ENCODE measurements at places on chromosomes 5 and 9. TPM values are rescaled to one million over a fixed set of nuclear protein-coding genes. Genes with fewer than 3 reads are reported as not detected.

- no peak for DNase-seq
These were observed 97.4 kb downstream of the KCTD16 start for GRCh38 chr5:144267961-144268513.

The ZDHHC12 gene
- 29.3 TPM for total RNA-seq

DNA sequence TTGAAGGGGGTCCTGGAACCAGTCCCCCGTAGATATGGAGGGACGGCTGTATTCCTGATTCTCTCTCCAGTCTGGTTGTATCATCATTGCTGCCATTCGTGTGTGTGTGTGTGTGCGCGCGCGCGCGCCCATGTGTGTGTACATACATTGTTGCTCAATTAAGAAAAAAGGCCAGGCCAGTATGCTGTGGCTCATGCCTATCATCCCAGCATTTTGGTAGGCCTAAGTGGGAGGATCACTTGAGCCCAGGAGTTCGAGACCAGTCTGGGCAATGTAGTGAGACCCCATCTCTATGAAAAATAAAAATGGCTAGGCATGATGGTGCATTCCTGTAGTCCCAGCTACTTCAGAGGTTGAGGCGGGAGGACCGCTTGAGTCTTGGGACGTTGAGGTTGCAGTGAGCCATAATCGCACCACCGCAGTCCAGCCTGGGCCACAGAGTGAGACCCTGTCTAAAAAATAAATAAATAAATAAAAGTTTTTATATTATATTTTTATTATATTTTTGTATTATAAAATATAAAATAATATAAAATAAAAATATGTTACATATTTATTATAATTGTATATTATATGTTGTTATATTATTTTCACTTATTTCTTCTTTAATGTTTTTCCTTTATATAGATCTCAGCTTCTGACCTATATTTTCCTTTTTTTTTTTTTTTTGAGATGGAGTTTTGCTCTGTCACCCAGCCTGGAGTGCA lies 53.2 kb downstream of the SPIN1 start:
- no peak for DNase-seq

DNA sequence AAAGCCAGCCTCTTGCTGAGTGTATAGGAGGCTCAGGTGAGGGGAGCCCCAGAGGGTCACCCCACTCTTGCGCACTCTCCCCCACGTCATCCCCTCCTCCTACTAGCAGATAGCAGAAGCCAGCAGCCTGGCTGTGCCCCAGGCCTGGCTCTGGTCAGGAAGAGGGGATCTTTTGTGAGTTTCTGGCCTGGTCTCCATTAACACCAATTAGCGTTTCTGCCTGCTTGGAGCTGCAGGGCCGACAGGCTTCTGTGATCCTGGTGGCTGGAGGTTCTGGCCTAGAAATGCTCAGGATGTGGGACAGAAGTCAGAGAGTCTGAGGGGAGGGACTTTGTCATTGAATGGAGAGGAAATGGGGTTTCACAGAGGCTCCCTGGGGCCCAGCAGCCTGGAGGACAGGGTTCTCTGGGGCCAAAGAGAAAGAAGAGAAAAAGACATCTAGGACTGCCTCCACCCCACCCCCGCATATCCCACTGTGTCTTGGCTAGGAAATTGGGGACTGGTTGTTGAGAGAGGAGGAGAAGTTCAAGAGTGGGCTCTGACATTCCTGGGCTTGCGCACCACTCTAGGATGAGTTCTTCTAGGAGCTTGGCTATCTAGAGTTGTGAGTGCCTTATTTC lies 47.5 kb upstream of the ARAP3 start:
- no peak for DNase-seq

GRCh38 chr5:57503433-57503832 lies 20.8 kb upstream of the ACTBL2 start:
- DNase-seq = no peak

DNA sequence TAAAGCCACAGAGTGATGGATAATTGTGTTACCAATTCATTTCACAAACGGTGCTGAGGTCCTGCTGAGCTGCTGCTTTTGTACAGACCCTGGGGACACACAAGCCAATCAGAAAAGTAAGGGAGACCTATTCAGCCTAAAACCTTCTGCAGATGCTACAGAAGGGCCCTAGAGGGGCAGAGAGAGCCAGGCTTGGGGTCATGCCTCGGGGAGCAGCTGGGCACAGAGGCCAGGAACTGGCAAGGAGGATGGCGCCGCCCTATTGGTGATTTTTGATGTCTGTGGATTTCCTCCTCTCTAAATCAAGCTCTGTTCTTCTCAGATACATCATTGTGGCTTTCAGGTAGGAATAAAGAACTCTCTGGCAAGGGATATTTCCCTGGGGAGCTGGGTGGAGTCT lies 181.9 kb downstream of the ZNF462 start:
- peak; percentile 69 for DNase-seq

The CATSPER3 gene
- not detected for total RNA-seq

GRCh38 chr5:68375540-68375939 lies 160.0 kb downstream of the PIK3R1 start:
- DNase-seq = no peak

DNA sequence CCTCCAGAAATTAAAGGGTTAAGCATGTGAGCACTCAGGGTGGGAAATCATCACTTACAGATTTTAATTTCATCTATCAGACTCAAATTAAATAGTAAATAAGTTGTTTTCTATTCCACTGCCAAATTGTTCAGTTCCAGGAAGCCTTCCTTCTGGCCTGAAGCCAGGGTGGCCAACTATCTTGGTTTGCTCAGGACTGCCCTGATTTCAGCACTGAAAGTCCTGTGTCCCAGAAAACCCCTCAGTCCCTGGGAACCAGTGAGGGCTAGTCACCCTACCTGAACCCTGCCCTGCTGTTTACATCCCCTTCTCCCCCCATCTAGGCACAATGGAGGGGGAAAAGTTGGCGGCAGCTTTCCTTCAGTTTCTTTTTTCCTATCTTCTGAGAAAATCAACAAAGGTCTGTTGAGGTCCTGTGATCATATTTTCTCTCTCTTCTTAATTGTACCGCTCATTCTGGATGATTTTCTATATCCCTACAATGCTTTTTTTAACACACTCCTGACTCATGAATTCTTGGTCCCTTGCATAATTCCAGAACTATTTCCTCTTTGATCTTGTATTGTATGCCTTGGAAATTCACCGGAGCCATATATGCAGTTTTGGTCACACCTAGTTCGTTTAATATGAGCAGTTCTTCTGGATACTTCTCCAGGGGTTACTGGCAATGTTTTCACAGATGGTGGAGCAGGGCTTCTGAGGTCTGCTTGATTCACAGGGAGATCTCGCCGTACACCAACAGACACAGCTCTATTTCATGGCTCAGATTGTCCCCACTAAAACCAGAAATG lies 103.8 kb downstream of the MAP1B start:
- DNase-seq = no peak

GRCh38 chr5:117888688-117889087 lies 1099.7 kb downstream of the DTWD2 start:
- no peak for DNase-seq

The UBE2R2 gene
- total RNA-seq = 21.7 TPM

- DNase-seq = no peak
These were observed 235.7 kb downstream of the ENC1 start for GRCh38 chr5:74404574-74405508.

DNA sequence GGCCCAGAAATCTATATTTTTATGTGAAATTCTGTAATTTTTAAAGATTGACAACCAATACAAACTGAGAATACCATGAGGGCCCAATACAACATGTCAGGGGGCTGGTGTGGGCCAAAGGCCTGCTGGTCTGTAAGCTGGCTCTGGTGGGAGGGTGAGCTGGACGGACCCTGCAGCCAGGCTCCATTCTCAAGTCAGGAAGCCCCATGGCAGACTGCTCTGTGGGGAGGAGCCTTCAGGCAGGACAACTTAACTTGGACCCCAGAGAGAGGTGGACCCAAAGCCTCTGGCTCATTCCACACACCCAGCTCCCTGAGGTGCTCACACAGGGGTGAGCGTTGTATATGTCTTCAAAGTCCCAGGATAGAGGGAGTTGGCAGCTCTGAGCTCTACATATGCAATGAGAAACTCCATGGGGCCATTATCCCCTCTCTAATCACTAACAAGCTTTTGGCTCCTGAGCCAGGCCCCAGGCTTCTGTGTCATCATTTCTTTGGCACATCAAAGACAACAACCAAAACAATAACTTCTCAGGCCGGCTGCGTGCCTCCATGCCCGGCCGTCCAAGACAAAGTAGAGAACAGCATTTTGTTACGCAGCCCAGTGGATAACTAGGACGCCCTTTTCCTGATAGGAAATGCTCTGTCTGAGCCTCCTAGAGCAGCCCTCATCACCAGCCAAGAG lies 6.4 kb downstream of the SEPTIN8 start:
- no peak for DNase-seq

GRCh38 chr5:56607074-56607473 lies 208.3 kb upstream of the MAP3K1 start:
- DNase-seq = no peak

DNA sequence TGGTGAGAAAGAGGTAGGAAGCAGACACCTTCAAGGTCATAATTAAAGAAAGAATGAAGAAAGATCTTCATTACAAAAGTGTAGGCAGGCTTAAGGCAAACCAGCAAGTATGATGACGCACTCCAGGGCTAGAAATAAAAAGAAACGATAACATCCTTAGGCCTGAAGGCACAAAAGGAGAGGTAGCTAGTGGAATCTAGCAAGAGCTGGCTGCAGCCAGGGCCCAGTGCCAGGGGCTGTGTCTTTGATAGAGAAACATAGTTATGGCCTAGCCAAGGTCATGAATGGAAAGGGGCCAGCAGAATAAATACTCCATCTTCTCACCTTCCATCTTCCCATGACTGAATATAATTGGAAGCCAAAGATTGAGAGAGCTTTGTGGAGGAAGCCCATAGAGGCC lies 6.8 kb upstream of the SH3TC2 start:
- no peak for DNase-seq

The PCDHAC2 gene
- not detected for total RNA-seq

The CDH6 gene
- not detected for total RNA-seq

GRCh38 chr5:170503990-170504596 lies at the start of gene KCNIP1:
Gene KCNIP1 (plus strand): TSS chr5:170504020.
- DNase-seq = no peak

The ANKRD34B gene
- not detected for total RNA-seq

DNA sequence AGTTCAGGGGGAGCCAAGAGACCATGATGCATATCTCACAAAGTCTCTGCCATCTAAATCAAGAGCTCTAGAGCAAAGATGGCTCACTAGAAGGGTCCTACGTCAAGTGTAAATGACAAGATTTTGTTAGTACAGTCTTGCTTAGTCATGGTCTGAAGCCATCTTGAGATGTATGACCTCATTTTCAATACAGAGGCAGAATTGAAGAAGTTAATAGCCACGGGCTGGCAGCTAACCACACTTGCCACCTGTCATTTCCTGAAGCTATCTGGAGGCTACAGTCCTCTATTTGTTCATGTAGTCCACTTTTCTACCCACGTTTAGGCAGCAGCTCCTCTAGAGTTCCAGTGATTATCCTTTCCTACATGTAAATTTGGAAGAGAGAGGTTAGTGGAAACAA lies 231.7 kb upstream of the CDH12 start:
- peak; percentile 52 for DNase-seq

The BSPRY gene
- total RNA-seq = not detected

- no peak for DNase-seq
These were observed 25.0 kb upstream of the KIF12 start for GRCh38 chr9:114124138-114124537.

DNA sequence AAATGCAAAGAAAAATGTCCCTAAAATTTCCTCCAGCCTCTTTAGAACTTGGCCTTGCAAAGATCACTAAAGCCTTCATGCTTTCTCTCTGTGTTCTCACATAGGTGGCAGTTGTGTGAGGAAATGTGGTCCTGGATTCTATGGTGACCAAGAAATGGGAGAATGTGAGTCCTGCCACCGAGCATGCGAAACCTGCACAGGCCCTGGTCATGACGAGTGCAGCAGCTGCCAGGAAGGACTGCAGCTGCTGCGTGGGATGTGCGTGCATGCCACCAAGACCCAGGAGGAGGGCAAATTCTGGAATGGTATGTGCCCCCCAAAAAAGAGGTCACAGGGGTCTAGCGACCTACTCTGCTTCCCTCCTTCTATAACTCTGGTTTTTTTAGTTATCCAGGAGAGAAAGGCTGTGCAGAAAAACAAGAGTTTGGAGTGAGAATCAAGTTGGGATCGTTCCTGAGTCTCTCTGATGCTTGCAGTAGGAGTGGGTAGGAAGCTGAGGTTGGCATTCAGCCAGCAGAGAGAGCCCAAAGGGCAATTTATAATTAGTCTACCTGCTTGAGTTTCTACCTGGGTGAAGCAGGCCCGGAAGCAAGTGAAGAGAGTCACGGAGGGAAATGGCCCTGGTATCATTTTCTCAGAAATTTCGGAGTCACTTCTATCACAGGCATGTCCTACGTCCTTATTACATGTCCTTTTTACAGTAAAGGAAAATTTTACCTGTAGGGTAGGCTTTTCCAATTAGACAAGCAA lies 97.5 kb downstream of the RFK start:
- DNase-seq = no peak

The ASS1 gene
- total RNA-seq = not detected

- DNase-seq = no peak
These were observed 128.2 kb upstream of the ASTN2 start for GRCh38 chr9:117543089-117543488.
